PC-3 (cell line): ENCODE measurements at places on chromosomes 3 and 15.

GRCh38 chr15:33008284-33008995 lies 186.1 kb downstream of the FMN1 start:
- no peak for DNase-seq

- peak; percentile 14 for DNase-seq
Observed at GRCh38 chr3:155890671-155891190, 20.3 kb downstream of the GMPS start.

- DNase-seq = peak; percentile 90
Observed at GRCh38 chr15:66830358-66830757, 128.3 kb downstream of the SMAD6 start.

- no peak for DNase-seq
Observed at GRCh38 chr15:93987068-93987467, 244.3 kb upstream of the MCTP2 start.

GRCh38 chr15:99306694-99307338 lies 55.5 kb downstream of the LRRC28 start:
- no peak for DNase-seq

DNA sequence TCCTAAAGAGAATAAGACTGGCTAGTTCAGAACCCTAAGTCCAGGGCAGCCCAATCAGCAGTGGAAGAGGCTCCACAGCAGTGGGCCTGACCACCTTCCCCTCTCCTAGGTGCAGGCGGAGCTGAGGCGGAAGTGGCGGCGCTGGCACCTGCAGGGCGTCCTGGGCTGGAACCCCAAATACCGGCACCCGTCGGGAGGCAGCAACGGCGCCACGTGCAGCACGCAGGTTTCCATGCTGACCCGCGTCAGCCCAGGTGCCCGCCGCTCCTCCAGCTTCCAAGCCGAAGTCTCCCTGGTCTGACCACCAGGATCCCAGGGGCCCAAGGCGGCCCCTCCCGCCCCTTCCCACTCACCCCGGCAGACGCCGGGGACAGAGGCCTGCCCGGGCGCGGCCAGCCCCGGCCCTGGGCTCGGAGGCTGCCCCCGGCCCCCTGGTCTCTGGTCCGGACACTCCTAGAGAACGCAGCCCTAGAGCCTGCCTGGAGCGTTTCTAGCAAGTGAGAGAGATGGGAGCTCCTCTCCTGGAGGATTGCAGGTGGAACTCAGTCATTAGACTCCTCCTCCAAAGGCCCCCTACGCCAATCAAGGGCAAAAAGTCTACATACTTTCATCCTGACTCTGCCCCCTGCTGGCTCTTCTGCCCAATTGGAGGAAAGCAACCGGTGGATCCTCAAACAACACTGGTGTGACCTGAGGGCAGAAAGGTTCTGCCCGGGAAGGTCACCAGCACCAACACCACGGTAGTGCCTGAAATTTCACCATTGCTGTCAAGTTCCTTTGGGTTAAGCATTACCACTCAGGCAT lies 33.7 kb downstream of the VIPR1 start:
- peak; percentile 53 for DNase-seq

DNA sequence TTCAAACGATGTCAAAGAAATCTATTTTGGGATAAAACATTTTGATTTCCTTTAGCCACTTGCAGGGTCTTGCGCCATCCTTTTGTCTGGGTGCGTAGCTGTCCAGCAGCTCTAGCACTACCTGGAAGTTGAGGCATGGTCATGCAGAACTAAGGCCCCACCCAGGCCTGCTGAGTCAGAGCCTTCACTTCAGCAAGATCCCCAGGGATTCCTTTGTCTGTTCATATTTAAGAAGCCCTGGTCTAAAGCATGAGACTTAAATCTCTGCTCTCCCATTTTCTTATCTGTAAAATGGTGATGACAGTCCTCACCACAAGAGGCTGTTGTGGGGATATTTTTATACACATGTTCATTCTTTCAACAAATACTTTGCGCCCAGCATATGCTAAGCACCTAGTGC lies 99.0 kb upstream of the CTDSPL start:
- DNase-seq = no peak

- DNase-seq = no peak
Observed at GRCh38 chr3:174547801-174548435, 311.2 kb upstream of the NAALADL2 start.

DNA sequence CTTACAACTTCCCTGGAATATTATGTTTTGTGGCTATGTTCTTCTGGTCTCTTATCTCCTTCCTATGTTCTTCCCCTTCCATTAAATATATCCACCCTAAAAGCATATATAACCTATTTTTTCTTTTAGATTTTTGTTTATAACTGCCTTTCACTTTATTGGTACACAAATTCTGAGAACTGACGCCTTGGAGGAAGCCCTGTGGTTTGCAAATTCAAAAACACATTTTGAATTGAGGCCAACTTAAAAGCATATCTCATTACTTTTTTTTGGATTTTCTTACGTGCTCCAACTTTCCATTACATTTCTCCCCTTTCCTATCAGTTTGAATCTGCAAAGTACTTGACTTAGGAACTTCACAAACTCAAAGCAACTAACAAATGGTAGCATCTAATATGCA lies 15.3 kb upstream of the COLQ start:
- no peak for DNase-seq

- no peak for DNase-seq
Observed at GRCh38 chr15:77393471-77393840, 26.4 kb downstream of the PEAK1 start.

DNA sequence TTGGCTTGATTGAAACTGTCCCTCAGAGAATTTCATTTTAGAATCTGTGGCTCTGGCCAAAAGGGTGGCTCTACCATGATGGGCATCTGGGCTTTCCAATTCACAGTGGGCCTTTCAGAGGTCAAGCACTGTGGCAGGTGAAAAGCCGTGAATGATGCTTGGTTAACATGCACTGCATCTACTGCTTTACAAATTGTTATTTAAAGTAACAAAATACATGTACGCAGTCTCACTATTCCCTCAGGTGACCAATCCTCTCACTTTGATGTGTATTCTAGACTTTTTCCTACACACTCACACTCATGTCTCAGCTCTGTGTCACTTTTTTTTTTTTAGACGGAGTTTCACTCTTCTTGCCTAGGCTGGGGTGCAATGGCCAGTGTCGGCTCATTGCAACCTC lies 70.5 kb downstream of the MGLL start:
- no peak for DNase-seq

DNA sequence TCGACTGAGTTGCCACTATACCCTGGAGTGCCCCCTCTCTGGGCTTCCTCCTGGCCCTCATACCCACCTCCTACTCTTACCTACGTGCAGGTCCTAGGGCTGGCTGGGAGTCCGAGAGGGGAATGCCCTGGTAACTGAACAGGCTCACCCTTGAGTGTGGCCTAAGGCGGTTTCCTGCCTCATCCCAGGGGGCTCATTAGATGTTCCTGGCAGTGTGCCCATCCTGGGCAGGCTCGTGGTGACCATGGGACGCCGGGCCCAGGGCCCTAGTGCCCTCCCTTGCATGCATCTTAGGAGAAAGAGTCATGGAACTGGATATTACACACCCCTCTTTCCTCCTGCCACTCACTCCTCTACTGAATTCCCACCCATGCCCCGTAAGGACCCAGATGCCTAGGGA lies 2.8 kb downstream of the SEMA4B start:
- DNase-seq = no peak

GRCh38 chr3:39273119-39273518 lies 6.7 kb downstream of the CX3CR1 start:
- no peak for DNase-seq

GRCh38 chr15:92979011-92979701 lies 79.0 kb downstream of the CHD2 start:
- peak; percentile 80 for DNase-seq

- no peak for DNase-seq
Observed at GRCh38 chr3:126937973-126938372, 44.9 kb upstream of the PLXNA1 start.

- DNase-seq = no peak
Observed at GRCh38 chr15:65096481-65097385, 18.3 kb downstream of the UBAP1L start.

GRCh38 chr3:18189282-18190050 lies 235.7 kb downstream of the SATB1 start:
- peak; percentile 8 for DNase-seq

DNA sequence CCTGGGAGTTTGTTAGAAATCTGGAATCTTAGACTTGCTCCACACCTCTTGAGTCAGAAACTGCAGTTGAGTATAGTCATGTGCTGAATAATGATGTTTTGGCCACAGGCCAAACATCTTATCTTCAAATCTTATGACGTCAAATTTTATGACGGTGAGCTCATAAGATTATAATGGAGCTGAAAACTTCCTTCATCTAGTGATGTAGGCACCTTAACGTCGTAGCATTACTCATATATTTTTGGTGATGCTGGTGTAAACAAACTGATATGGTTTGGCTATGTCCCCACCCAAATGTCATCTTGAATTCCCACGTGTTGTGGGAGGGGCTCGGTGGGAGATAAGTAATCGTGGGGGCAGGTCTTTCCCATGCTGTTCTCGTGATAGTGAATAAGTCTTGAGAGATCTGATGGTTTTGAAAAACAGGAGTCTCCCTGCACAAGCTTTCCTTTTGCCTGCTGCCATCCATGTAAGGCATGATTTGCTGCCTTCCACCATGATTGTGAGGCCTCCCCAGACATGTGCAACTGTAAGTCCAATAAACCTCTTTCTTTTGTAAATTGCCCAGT lies 268.0 kb upstream of the PROK2 start:
- DNase-seq = no peak

GRCh38 chr15:87777054-87777561 lies 479.4 kb downstream of the NTRK3 start:
- peak; percentile 41 for DNase-seq

GRCh38 chr3:32113566-32113965 lies 7.1 kb downstream of the GPD1L start:
- DNase-seq = no peak

DNA sequence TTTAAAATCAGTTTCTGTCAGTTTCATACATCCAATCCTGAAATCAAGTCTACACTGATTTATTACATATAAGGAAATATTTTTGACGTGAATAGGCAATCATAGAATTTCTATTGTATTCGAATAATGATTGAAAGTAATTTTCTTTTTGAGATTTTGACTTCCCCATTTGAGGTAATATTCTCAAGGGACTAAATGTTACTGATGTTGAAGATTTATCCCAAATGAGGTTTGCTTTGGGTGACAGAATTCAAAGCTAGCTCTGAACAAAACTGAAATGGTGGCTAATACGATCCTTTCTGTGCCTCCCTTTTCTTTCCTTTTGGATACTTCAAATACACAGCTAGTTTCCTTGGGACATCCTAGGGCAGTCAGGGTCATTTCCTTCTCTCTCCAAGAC lies 12.9 kb upstream of the CNBP start:
- no peak for DNase-seq

- DNase-seq = no peak
Observed at GRCh38 chr3:108887777-108888176, 65.2 kb downstream of the TRAT1 start.

- DNase-seq = peak; percentile 83
Observed at GRCh38 chr15:71679793-71680353, 130.5 kb upstream of the NR2E3 start.

GRCh38 chr3:8835385-8835784 lies 66.0 kb upstream of the OXTR start:
- DNase-seq = no peak

GRCh38 chr15:101242999-101243336 lies 8.9 kb downstream of the CHSY1 start:
- DNase-seq = no peak

DNA sequence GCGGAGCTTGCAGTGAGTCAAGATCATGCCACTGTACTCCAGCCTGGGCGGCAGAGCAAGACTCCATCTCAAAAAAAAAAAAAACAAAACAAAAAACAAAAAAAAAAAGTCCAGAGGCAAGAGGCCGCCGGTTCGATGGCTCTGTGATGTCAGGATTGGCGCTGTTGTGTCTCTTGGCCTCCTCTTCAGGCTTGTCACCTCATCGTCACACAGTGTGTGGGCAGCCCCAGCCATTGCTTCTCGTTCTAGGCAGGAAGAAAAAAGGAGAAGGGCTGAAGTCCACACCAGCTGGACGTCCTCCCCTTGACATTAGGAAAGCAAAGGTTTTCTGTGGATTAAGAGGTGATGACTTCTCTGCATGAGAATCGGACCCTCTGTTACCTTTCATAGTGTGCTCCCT lies 191.1 kb downstream of the NSMCE3 start:
- no peak for DNase-seq

- no peak for DNase-seq
Observed at GRCh38 chr3:157167371-157168042, 7.6 kb upstream of the CCNL1 start.

GRCh38 chr3:37670961-37671483 lies 190.7 kb upstream of the CTDSPL start:
- DNase-seq = no peak

DNA sequence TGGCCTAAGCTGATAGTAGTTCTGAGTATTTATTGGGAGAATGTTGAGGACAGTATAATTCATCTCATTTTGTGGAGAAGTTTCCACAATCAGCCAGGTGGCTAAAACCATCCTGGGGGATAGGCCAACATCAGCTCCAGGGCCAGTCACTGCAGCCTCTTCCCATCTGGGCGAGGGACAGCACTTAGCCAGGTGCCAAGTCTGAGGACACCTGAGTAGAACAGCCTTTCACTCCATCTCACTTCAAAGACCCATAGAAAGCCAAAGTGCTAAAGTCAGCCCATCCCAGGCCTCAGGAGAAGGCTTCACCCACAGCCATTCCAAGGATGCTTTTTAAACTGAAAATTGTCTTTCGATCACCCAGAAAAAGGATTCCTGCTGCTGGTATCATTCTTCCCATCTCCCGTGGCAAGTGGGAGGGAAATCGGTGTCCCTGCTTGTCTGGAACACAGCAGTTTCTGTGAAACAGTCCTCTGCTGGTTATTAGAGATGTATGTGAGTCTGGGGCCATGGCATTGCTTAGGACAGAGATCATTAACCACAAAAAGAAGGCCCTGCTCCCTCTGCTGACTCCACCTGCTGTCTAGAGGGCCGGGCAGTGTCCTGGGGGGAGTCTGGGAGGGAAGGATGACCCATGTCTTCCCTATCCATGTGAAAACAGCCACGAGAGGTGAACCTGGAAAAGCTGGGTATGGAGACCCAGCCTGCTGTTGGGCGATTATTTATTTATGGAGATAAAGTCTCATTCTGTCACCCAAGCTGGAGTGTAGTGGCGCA lies 9.6 kb downstream of the CALML4 start:
- DNase-seq = no peak
